ENCODE measurements at places on chromosomes 2 and 18. TPM values are rescaled to one million over a fixed set of nuclear protein-coding genes. Genes with fewer than 3 reads are reported as not detected.

RAB6C gene
- total RNA-seq = not detected

ADRA2B gene
- 0.54 TPM for total RNA-seq

ANKRD30B gene
- 0.32 TPM for total RNA-seq

VSNL1 gene
- 7.4 TPM for total RNA-seq

KIAA2012 gene
- total RNA-seq = not detected

DSG4 gene
- 0.27 TPM for total RNA-seq

DNA sequence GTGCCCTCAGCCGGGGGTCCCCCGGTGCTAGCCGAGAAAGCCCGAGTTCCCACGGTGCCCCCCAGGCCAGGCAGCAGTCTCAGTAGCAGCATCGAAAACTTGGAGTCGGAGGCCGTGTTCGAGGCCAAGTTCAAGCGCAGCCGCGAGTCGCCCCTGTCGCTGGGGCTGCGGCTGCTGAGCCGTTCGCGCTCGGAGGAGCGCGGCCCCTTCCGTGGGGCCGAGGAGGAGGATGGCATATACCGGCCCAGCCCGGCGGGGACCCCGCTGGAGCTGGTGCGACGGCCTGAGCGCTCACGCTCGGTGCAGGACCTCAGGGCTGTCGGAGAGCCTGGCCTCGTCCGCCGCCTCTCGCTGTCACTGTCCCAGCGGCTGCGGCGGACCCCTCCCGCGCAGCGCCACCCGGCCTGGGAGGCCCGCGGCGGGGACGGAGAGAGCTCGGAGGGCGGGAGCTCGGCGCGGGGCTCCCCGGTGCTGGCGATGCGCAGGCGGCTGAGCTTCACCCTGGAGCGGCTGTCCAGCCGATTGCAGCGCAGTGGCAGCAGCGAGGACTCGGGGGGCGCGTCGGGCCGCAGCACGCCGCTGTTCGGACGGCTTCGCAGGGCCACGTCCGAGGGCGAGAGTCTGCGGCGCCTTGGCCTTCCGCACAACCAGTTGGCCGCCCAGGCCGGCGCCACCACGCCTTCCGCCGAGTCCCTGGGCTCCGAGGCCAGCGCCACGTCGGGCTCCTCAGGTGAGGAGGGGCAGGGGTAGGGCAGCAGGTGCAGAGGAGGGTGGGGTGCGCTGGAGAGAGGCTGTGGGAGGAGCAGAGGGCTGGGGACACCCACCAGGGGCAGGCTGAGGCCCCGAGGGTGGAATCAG is 14.1 kb upstream of the GMPPA start:
- no peak for DNase-seq

- no peak for DNase-seq
Measured at GRCh38 chr18:70046796-70047195, 99.1 kb upstream of the CD226 start.

Measured in colonic mucosa (tissue), 4 donors.